Activated T-helper 1 cell treated with anti-CD3 and anti-CD28 coated beads, Interleukin-2, amount 50 U/mL, for 16 hours (primary cell): ENCODE measurements at places on chromosomes 4 and X.

DNA sequence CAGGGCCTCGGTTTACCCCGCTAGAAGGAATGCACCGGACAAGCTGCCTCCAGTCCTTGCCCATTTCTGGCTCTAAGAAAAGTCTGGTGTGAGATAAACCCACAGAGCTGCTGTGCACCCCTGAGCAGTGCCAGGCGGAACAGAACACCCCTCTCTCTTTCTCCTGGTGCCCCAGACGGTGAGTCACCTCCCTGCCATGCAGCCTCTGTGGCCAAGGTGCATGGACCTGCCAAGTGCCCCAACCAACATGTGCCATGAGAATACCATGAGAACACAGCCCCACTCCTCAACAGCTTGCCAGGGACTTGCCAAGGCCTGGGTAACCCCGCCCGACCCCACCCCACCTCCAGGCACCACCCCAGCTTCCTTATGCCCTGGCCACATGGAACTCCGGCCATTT is 47.7 kb upstream of the MAN2B2 start:
- no peak for DNase-seq

GRCh38 chr4:94648699-94649098 is 109.1 kb upstream of the BMPR1B start:
- DNase-seq = no peak

DNA sequence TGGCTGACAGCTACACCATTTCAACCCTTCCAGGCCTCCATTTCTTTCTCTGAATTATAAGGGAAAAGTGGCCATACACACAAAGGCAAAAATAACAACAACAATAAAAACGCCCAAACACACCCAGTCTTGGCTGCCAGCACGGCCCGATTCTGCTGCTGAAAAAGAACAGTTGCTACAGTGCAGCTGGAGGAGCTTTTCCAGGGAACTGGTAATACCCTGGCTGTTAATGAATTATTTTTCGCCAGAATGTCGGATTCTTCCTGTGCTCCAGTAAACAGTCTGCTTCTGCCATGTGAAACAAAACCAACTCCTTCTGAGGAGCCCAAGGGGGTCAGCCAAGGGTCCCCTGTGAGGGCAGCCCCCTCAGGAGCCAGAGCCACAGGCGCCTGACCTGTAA is 6.6 kb downstream of the RAI2 start:
- no peak for DNase-seq

DNA sequence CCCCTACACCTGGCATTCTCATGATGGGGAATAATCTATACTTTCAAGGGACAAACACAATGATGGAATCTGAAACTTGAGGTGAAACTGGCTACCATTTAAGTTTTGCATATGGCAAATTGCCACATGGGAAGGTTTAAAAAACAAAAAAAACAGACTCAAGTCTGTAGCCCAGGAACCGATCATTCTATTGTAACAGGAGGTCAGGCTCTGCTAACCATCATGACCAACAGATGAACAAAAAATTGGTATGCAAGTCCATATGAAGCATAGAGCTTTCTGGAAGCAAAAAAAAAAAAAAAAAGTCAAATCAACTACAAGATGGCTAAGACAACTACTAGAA is 594.3 kb upstream of the DIPK2B start:
- DNase-seq = no peak

GRCh38 chr4:113955948-113956347 is 23.5 kb downstream of the ARSJ start:
- DNase-seq = no peak

GRCh38 chrX:149097786-149098185 is 407.3 kb downstream of the IDS start:
- DNase-seq = no peak

- no peak for DNase-seq
These were observed 28.2 kb downstream of the SULT1E1 start for GRCh38 chr4:69831646-69832325.

DNA sequence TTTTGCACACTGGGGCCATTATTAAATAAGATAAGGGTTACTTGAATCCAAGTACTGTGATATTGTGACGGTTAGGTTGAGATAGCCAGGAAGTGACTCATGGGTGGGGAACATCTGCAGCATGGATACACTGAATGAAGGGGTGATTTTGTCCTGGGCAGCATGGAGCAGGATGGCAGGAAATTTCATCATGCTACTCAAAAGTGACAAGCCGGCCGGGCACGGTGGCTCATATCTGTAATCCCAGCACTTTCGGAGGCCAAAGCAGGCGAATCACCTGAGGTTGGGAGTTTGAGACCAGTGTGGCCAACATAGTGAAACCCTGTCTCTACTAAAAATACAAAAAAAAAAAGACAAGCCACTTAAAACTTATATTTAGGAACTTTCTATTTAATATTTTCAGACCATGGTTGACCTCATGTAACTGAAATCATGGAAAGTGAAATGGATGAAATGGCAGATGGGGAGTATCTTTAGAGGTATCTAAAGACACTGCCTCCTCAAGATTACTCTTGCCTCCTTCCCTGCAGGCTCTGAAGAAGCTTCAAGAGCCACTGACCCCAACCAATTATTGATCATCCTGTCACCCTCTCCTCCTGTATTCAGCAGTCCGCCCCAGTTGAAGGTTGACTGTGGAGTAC is 3.9 kb upstream of the TRIM60 start:
- no peak for DNase-seq

DNA sequence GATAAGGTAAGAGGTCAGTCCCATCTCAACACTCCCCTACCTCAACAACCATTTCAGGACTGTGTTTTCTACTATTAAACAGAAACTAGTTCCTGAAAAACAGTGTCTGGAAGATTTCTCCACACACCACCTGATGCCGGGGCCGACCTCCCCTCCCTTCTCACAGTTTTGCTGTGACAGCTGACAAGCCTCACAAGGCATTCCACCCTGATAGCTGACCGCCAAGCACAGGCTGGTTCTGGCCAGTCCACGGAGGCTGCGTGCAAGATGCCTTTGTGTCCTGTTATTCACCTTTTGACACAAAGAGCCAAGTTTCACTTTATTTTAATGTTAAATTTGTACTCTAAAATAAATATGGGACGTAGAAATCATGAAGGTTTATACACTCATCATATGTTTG is 758.6 kb downstream of the PDHA2 start:
- no peak for DNase-seq

- no peak for DNase-seq
These were observed 7.7 kb upstream of the ARAP2 start for GRCh38 chr4:36251983-36252382.

DNA sequence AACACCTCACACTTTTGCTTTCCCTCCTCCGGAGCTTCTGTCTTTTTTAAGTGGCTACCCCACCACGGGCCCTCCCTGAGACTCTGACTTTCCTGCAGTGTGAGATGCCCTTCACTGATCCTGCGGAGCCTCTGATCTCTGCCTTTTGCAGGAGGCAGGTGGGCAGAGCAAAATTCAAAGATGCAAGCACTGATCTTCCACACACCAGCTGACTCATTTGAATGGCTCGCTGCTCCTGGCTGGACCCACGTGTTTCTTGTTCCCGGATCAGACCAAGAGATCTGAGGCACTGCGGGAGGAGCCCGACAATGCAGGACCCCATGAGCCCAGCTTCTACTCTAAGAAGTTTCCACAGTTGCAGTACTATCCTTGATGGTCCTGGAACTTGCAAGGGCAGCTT is 1607.9 kb upstream of the TENM3 start:
- no peak for DNase-seq

- no peak for DNase-seq
These were observed 53.6 kb downstream of the DDX60 start for GRCh38 chr4:168264903-168265302.

GRCh38 chr4:24809815-24810405 is 14.5 kb downstream of the SOD3 start:
- no peak for DNase-seq

DNA sequence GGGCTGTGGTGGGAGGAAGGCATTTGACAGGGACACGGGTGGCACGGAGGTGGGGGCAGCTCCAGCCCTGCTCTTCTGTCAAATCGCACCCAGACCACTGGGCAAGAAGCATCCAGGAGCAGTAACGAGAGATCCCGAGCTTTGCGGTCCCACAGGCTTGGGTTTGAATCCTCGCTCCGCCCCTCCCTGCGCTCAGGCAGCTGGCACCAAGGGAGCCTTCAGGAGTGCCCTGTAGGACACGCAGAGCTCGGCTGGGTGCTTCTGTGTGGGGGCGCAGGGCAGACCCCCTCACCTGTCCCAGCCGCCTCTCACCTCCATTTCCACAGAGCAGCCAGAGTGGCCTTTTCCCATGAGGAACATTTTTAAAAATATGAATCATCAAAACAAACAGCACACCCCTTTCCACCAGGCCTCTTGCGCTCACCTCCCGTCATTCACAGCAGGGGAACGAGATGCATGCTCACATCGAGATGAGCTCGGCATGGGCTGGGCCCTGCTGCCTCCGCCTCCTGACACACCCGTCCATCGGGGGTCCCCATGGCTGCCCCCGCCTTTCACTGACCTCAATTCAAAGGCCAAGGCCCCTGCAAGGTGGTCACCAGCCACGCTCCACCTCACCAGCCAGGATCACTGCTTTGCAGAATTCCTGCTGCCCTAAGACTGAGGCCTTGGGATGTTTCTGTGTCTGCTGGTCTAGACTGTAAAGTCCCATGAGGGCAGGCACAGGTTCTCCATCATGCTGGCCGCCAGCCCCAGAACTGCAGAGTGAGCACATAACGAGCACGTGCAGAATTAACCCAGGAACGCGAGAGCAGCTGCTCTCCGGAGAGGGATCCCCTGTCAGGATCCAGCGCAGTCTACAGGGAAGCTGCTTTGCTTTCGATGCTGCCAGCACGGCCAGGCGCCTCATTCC is 52.7 kb downstream of the ACOX3 start:
- DNase-seq = no peak

DNA sequence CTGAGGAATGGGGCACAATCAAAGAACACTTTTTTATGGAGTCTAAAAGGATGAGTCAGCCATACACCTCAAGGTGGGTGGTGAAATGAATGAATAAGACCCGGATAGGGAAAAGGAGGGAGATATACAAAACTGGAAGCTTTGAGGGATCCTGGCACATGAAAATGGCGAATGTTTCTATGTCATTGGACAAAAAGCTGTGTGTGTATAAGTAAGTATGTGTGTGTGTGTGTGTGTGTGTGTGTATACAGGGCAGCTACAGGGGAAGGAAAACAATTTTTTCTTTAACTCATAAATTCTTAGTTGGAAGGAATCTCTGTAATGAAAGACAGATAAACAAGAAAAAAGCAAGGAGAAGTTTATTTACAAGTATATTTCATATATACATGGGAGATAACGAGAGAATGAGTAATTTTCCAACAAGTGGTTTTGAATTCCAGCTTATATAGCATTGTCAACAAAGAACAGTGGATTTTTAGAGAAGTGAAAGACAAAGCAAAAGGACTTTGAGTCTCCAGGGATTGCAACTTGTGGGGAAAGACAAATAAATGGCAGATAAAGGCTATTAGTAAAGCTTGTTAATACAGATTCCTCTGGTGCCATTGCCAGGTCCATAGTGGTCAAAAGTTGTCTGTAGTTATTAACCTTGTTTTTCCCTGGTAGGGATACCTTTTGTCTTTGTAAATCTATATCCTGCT is 99.7 kb downstream of the MMRN1 start:
- no peak for DNase-seq

- DNase-seq = no peak
These were observed 9.7 kb downstream of the ZNF275 start for GRCh38 chrX:153343674-153344073.

- DNase-seq = peak; percentile 24
These were observed 19.1 kb upstream of the S100P start for GRCh38 chr4:6674500-6675149.

DNA sequence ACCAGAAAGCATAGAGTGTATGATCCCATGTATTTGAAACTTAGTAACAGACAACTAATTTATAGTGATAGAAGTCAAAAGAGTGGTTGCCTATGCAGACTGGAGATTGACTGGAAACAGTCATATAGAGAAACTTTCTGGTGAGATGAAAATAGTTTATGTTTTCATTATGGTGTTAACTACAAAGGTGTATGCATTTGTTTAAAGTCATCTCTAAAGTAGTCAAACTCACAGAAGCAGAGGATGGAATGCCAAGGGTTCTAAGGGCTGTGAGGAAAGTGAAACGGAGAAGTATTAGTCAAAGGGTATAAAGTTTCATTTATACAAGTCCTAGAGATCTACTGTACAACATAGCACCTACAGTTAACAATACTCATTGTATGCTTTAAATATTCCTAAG is 45.8 kb downstream of the ENOX2 start:
- no peak for DNase-seq

DNA sequence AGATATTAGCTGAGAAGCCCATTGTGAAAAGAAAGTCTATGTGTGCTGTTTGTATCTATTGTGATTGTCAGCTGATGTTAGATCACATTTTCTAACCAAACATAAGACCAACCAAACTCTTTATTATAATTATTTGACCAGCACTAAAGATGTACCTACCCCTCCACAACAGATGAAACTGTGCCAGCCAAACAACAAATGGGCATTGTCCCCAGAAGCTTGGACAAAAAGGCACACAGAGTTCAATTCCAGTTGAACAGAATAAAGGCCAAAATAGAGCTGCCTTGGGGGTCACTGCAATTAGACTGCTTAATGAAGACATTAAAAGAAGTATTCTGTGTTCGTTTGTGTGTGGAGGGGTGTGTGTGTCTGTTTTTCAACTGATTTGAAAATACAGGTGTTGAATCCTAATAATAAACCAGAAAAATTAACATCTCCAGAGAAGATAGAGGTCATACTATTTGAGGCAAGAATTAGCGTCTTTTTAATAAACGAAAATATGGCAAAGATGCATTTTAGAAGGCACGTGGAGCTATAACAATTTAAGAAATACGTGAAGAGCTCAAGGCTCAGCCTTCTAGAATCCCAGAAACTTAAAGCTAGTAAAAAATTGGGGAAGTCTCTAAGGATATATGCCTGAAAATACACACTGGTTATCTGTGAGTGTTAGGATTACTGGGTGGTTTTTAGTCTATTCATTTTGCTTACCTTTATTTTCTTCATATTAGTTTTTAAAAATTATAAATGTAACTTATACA is 2.2 kb downstream of the SPP1 start:
- DNase-seq = no peak

- no peak for DNase-seq
These were observed 27.7 kb downstream of the RGS12 start for GRCh38 chr4:3320361-3321023.

- DNase-seq = no peak
These were observed 812.9 kb downstream of the PDHA2 start for GRCh38 chr4:96652821-96653220.

- DNase-seq = no peak
These were observed 56.8 kb downstream of the PCDH7 start for GRCh38 chr4:30776921-30777415.

- no peak for DNase-seq
These were observed 70.5 kb downstream of the RPS3A start for GRCh38 chr4:151169900-151170299.

- no peak for DNase-seq
These were observed 406.1 kb downstream of the IQCM start for GRCh38 chr4:149409555-149409962.
